Daoy (cell line): ENCODE measurements at places on chromosomes 4 and X. TPM values are rescaled to one million over a fixed set of nuclear protein-coding genes. Genes with fewer than 3 reads are reported as not detected.

JADE3 gene
- total RNA-seq = 9.7 and 15.8 TPM in 2 replicates

CYLC1 gene
- not detected in 2 replicates for total RNA-seq

ZNF630 gene
- 1.3 and 1.6 TPM in 2 replicates for total RNA-seq

STAP1 gene
- total RNA-seq = not detected in 2 replicates

SERPINA7 gene
- total RNA-seq = 0.06 TPM in 1 of 2 replicates, not detected in the other

PIM2 gene
- 4.6 and 6.6 TPM in 2 replicates for total RNA-seq

FRAS1 gene
- total RNA-seq = 0.48 and 1.9 TPM in 2 replicates

EGFL6 gene
- total RNA-seq = 0.23 TPM in 1 of 2 replicates, not detected in the other

REPS2 gene
- 0.97 and 5.6 TPM in 2 replicates for total RNA-seq

GRIA3 gene
- not detected in 2 replicates for total RNA-seq

ZNF141 gene
- 5.8 and 7.6 TPM in 2 replicates for total RNA-seq

AMOT gene
- total RNA-seq = 0.80 TPM in 2 replicates

TSPAN7 gene
- total RNA-seq = 0.63 TPM in 1 of 2 replicates, not detected in the other

DKK2 gene
- total RNA-seq = 2.7 and 5.5 TPM in 2 replicates

PPBP gene
- not detected in 2 replicates for total RNA-seq

TCEAL6 gene
- not detected in 2 replicates for total RNA-seq

SNCA gene
- 17.9 and 49.0 TPM in 2 replicates for total RNA-seq
